ENCODE measurements at places on chromosomes 3 and 15.
A peak's percentile ranks its signal among the peaks of the same experiment; 100 is the strongest.

DNA sequence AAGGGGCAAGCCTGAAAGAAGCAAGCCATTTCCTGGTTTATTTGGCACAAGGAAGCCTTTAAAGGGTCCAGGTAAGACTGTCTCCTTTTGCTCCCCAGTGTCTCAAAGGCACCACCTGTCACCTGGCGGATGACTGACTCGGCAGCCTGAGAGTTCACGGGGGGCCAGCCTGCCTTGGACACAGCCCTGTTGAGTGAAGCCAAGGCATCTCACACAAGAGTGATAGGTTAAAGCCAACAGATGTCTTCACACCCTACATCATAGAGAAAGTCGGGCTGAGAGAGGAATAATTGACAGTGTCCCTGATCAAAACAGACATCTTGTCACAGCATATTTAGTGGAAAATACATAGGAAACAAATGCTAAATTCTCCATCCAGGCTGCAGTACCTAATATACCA, 28.2 kb upstream of the LIPC start:
- DNase-seq = no peak

DNA sequence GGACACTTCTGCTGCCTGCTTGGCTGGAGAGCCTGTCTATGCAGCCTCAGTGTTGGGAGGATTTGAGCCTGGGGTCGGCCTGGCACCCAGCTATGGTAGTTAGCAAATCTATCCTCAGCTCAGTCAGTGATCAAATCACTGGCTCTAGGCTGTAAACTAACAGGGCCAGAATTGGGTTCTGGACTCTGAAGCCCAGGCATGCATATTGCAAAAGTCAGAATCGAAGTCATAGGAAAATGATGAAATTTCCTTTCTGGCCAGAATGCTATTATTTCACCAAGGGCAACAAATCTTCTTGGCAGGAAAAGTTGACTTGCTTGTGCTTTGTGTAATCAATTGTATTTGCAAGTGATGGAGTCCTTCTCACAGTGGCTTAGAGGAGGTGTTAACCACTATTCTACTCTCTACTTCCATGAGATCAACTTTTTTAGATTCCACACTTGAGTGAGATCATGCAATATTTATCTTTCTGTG, 482.6 kb upstream of the TPRG1 start:
- no peak for DNase-seq

DNA sequence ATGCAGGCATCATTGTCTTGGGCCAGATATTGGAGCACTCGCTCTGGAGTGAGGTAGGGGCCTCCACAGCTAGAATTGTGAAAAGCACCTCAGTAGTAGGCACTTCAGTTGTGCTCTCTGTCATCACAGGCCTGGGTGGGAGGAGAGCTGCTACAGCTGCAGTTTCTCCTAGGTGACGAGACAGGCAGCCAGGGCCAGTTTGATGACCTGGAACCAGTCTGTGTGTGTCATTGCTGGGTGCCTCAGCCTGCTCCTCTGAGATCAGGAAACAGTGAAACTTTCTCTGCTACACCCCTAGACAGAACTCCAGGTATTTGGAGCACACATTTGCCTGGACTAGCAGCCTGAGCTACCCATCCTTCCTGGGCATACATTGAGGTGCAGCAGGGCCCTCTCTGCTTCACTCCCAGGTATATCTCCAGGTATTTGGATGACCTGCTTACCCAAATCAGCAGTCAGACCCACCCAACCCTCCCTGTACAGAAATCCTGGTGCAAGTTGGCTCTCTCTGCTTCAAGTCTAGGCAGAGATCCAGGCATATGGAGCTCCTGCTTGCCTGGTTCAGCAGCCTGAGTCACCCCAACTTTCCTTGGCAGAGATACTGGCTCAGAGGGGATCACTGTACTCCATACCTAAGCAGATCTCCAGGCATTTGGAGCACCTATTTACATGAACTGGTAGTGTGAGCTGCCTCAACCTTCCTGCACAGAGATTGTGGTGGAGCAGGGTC, 54.3 kb upstream of the SGO1 start:
- no peak for DNase-seq

DNA sequence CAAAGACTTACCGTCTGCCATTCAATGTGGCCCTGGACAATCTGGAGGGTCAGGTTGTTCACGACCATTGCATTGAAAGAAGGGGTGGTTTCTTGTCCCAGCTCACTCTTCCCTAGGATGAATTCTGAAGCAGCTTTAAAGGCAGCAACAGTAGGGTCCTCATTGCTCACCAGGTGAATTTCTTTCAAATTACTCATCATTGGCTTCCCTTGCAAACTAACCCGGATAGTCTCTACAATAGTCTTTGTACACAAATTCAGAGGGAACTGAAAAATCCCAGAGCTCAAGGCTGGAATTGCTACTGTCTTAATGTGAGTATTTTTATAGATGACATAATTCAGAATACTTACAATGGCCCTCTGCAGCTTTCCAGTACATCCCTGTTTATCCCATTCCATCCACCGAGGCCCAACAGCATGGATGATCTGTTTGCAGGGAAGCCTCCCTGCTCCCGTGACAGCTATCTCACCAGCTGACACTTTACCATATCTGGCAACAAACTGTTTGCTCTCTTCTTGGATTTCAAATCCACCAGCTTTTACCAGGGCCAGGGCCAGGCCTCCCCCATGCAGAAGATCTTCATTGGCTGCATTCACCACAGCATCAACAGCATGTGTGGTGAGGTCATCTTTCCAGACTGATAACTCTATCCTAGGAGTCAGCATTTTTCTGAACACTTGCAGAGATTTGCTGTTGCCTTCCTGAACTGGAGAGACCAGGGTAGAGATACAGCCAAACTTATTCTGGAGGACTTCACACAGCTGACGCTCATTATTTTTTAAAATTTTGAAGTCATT, 8.6 kb downstream of the PARP9 start:
- no peak for DNase-seq

GRCh38 chr3:56573501-56573900, 16.5 kb downstream of the CCDC66 start:
- DNase-seq = no peak

DNA sequence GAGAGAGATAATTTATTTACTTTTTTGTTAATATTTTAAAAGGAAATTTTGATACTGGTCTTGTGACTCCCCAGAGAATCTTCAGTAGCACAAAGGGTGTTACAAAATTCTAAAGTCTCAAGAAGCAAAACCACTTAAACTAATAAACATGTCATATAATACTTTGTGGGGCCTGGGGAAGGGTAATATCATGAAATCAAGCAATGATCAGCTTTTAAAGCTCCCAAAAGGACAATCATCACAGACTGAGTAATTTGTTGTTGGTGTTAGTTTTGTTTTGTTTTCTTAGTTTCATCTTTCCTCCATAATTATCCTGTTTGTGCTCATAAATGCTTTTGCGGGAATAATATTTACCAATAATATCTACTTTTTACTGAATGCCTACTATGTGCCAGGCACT, 55.0 kb downstream of the TMEM212 start:
- DNase-seq = no peak

DNA sequence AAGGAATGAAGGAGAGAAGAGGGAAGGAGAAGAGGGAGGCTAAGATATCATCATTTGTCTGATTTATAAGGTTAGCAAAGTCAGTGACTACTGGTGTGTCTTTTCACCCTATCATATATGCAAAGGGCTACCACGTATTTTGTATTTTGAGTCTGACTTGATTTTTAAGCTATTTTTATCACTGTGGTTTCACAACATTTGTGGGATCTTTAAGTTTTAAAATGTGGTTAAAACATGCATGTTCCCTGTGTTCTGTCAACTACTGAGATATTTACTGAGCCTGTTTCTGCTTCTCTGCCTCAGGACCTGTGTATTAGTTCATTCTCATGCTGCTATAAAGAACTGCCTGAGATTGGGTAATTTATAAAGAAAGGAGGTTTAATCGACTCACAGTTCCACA, 22.5 kb upstream of the SPTSSB start:
- no peak for DNase-seq

DNA sequence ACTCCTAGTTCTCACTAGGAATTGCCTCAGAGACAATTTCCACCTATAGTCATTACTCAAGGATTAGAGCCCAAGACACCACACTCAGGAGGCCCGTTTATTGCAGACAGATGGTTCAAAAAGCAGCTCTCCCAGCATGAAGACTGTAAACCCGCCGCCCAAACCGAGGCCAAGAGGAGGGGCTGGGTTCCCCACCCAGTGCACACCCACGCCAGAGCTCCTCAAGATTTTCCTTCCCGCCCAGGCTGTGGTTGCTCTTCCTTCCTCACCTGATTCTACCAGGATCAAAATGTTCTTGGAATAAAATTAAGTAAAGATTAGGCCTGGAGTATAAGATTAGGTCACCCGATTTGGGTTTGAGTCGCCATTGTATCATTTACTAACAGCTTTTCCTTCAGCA, 364.4 kb downstream of the MECOM start:
- no peak for DNase-seq

DNA sequence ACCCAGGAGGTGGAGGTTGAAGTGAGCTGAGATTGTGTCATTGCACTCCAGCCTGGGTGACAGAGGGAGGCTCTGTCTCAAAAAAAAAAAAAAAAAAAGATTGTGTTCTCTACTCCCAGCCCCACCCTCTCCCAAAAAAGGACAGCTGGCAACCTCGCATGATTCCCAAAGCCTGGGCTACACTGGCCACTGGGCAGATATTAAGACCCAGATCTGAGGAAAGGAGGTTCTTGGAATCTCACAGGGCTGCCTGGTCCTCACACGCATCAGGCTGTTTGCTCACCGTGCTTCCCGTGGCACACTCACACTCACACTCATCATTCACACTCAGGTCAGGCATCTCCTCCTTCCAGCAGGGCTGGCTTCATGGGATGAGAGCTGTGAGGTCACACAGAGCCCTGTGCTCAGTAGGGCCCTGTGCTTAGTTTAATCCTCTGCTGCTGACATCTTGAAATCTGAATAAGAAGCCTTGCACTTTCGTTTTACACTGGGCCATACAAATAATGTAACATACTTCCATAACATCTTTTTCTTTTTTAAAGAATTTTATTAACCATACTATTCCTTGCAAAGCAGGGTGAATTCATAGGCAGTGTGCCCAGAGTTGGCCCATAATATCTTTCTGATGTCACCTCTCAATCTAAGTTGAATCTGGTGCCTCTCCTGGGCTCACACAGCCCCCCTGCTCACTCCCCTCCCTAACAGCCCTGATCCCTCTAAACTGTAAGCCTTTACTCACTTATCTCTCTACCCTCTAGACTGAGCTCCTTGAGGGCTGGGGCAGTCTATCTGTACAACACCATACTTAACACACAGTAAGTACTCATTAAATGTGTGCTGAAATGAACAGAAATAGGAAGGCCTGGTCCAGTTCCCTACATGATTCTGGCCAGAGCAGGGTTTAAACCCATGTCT, 50.2 kb upstream of the C15orf39 start:
- no peak for DNase-seq

GRCh38 chr3:140376136-140376889, 301.6 kb upstream of the TRIM42 start:
- DNase-seq = no peak

- DNase-seq = no peak
Measured at GRCh38 chr3:150960708-150961684, 11.5 kb downstream of the CLRN1 start.

DNA sequence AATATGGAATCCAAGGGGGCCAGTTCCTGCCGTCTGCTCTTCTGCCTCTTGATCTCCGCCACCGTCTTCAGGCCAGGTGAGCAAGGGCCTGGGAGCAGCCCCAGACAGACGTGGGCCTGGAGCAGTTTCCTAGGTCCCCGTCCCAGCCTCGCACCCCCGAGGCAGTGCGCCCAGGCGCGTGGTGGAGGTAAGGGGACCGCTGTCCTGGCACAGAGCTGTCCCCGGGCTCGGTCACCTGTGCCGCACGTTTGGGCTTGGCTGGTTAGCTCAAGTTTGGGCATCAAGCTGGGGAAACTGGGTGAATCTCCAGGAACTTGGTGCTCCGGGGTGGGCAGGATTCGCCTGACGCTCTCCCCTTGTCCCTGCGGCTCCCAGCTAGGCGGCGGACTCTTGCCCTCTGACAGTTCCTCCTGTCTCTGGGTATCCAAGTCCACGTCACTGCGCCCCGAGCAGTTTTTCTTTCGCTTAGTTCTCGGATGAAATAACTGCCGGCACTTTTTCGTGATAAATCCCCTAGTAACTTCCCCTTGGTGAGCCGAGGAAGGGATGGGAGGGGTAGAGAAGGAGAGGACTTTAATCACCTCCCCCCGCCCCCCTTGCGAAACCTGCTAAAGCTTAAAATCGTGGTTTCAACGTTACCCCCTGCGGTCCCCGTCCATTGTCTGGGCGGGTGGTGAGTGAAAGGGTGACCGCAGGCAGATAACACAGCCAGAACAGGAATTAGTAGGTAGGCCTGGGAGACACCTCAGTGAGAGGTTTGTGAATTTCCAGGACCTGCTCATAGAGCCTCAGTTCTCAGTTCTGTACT, 901 bp downstream of the ALCAM start:
- DNase-seq = peak; percentile 42

- DNase-seq = no peak
Measured at GRCh38 chr3:46923559-46924350, 46.2 kb downstream of the PTH1R start.

DNA sequence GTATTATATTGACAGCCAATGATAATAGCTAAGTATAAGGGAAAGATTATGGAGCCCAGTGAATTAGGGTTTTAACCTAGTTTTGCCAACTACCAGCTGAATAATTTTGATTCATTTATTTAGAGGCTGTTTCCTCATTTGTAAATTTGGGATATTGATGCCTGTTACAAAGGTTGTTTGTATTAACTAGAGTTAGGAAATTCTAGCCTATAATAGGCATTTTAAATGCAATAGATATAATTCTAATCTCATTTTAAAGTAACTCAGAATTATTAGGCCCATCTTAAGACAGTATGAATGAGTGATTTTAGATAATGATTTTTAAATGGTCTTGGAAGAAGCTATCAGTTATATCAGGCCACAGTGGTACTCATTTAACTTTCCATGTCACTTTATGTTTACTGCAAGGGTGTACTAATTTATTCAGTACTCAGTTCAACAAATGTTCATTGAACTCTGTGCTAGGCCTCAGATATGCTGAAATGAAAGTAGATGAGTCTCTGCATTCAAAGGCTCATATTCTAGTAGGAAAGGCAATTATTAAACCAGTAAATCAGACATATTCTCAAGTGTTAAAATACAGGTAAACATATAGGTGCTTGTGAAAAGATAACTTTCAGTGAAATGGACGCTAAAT, 200.8 kb downstream of the KLHL25 start:
- DNase-seq = no peak

- no peak for DNase-seq
Measured at GRCh38 chr3:172211123-172211522, 171.7 kb downstream of the FNDC3B start.

- DNase-seq = no peak
Measured at GRCh38 chr3:10259798-10260197, 11.5 kb downstream of the TATDN2 start.
